ENCODE measurements at places on chromosomes 3 and 15.

DNA sequence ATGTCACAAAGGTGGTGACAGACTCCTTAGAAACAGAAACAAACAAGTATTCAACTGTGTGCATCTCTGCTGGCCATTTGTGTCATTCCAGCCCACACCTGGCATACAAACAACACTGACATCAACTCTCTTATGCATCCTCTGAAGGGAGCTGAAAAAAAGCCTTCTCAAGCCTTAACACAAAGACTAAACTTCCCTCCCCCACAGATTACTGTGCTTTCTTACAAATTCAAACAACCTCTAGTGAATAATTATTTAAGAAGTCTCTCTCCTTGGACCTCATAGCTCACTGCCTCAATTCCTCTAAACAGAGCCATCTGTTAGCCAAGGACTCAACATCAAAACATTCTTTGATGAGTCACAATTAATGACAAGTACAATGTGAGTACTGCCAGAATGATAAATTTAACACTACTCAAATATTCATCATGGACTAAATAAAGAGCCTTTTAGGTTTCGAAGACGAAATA, 132.1 kb downstream of the WDR76 start:
- no peak for DNase-seq

- no peak for DNase-seq
Observed at GRCh38 chr15:92232317-92232716, 161.4 kb upstream of the ST8SIA2 start.

DNA sequence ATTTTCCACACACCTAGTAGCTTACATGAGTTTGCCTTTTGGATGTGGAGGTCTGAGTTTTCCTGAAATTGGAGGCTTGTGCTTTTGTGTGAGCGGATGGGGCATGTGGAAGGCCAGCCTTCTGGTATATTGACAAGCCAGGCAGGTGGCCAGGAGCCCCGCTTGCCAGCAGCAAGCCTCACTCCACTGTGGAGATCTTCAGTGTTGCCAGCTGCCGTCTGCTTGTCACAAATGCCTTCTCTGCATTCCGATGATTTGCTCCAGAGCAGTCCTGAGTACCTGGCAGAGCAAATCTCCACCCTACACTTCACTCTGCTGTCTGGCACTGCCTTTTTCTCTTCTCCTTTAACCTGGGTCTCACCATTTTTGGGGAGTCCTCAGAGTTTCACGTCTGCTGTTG, 29.1 kb upstream of the CHST2 start:
- no peak for DNase-seq

DNA sequence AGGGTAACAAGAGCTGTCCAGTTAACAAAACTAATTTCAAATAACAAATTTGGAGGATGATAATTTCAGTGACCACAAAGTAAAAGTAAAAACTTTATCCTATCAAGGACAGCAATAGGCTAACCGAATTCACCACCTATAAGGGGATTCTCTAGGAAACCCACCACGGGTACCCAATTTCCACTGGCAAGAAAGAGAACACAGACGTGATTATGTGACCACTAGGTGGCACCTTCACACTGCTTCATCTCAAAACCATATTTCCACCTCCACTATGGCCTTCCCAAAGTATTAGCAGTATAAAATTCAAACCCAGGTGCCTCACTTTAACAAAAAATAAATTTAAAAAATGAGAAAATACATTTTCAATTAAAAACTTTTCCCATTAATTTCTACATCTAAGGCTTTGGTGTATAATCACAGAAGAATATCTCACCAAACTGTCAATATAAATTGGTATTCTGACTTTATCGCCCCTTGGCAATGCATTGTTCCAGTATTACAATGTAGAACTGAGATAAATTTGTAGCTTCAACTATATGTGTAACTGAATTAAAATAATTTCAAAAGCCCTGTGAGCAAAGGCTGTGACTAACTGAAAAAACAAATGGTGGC, 96.5 kb downstream of the FSIP1 start:
- DNase-seq = no peak

- no peak for DNase-seq
Observed at GRCh38 chr3:53473422-53473821, 21.0 kb upstream of the CACNA1D start.

- DNase-seq = no peak
Observed at GRCh38 chr3:41073190-41073589, 126.1 kb upstream of the CTNNB1 start.

DNA sequence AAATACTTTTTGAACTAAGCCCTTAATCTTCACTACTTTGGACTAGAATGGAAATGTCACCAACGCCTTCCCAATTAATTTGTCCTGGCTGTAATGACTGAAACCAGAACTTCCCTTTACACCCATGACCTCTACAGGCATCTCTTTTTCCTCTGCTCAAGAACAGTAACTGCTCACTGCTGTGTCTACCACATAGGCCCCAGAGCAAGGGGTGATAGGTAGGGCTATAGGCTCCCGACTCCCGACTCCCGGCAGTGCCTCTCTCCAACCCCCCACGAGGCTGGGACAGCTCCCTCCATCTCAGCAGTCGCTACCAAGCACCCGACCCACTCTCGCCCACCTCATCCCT, 384 bp upstream of the LEKR1 start:
- no peak for DNase-seq
